ENCODE measurements at places on chromosomes 11 and 22.

- peak; percentile 15 for DNase-seq
Observed at GRCh38 chr11:70755410-70756158, 357.3 kb downstream of the CTTN start.

- DNase-seq: no peak
Observed at GRCh38 chr11:34671946-34672345, 51.1 kb downstream of the EHF start.

DNA sequence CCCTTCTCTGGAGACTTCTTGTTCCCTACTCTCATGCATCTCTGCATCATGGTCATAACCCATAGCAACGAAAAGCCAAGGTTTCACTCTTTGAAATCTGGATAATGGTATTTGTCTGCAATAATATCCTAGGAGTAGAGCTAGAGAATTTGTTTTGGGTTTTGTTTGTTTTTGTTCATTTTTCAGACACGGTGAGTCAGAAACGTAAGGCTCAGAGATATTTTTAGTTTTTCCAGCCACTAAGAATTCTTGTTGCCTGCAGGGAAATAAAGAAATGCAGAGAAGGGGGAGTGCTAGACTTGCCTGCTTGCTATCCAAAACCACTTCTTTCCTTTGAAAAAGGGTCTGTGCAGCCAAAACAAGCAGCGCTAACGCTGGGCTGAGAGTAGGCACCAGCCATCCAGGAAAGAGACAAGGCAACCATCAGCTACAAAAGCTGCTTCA is 26.0 kb downstream of the POU2AF3 start:
- DNase-seq: no peak

GRCh38 chr22:30325065-30325720 is 1.5 kb downstream of the TBC1D10A start:
- DNase-seq: no peak

DNA sequence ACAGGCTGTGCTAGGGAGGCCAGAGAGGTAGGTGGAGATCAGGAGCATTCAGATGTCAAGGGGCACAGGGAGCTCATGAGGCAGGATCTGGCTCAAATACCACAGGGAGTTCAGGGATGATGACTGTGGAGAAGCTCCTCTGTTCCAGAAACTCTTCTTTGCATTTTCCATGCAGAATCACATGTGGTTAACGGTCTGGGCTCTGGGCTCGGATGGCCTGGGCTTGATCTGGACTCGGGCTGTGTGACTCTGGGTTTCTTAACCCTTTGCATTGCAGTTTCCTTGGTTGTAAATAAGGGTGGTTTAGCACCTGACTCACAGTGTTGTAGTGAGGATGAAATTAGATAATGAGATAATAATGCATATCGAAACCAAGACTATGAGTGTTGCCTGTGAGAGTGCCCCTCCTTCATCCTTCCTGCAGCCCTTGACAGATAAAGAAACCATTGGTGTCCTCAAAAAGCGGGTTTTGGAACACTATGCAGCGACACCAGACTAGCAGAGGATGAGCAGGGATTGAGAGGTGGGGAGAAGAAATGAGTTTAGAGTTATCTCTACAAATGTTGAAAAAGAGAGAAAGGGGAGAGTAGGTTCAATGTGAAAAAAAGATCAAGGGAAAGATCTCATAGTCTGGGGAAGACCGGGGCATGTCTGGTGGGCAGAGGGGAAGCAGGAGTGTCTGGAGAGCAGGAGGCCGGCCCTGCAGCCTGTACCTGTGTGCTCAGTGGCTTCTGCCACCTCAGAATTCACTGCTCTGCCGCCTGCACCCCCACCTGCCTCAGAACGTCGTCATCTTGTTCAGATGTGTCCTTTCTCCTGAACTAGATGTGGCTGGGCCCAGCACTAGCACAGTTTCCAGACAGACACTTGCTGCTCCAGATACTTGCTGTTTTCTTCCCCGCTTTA is 197.8 kb upstream of the SORL1-AS1 start:
- no peak for DNase-seq

- no peak for DNase-seq
Observed at GRCh38 chr11:120564573-120565311, 53.2 kb downstream of the GRIK4 start.

DNA sequence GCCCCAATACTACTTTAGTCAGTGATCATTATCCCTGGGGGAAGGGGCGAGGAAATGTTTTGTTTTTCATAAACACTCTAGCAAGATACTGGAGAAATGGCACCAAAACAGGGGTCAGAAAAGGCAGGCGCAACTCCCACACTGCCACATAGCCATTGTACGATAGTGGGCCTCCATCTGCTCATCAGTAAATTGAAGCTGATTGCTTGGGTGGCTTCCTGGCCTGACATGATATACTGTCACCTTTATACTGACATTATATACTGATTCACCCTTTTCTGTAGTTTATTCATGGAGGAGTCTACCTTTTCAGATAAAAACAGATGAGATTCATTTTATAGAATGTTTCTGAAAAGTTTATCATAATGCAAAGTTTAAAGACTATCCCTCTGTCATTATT is 51.6 kb upstream of the CCDC34 start:
- DNase-seq: no peak

- DNase-seq: no peak
Observed at GRCh38 chr11:46920755-46921154, 2.4 kb upstream of the LRP4 start.

GRCh38 chr11:124646148-124646547 is 23.5 kb downstream of the TBRG1 start:
- no peak for DNase-seq

GRCh38 chr11:71301858-71302533 is 49.6 kb upstream of the SHANK2 start:
- no peak for DNase-seq

DNA sequence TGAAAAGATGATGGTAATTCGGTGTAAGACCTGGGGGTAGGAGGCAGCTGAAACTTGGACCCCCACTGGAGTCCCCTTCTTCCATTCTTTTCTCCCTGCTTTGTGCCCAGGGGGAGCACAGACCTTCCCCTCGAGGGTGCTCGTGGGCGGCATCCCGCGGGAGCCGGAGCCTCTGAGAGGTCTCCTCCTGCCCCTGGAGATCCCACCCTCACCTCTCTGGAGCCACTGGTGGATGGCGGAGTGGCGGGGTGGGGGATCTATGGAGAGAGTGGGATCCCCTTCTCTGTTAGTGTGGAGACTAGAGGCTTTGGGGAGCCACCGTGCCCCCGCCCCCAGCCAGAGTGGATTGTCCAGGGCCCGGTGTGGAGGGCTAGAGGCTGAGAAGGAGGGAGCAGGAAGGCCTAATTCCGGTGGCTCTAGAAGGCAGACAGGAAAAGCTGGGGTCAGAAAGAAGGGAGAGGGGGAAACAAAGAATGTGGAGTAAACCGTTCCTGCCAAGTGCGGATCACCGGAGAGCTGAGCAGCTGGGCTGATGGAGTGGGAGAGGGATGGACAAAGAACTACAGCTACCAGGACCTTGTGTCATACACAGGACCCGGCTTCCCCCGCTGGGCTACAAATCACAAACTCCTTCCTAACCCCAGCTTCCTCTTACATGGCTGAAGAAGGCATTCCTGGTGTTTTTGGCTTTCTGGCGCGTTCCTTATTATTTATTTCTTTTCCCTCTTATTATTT is 41.9 kb downstream of the KCNJ1 start:
- no peak for DNase-seq

GRCh38 chr11:207863-208180 is 314 bp downstream of the RIC8A start:
- no peak for DNase-seq

GRCh38 chr22:44645531-44645930 is 56.5 kb upstream of the PRR5 start:
- no peak for DNase-seq

- no peak for DNase-seq
Observed at GRCh38 chr22:39913886-39914285, 13.0 kb downstream of the GRAP2 start.

DNA sequence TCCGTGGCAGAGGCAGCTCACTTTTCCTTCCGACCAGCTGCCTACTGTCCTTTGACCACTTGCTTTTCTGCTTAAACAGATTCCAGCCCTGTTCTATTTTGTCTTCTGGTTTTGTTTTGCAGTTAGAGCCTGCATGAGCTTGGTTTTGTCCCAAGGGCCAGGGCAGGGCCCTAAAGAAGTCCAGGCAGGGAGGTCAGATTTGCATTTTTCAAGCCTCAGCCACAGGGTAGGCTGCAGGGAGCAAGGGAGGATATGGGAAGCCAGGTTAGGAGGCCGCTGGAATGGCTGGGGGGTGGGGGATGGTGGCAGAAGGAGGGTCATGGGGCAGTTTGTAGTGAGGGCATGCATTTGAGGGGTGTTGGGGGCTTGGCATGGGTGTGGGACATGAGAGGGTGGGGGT is 23.1 kb downstream of the FADD start:
- DNase-seq: no peak

DNA sequence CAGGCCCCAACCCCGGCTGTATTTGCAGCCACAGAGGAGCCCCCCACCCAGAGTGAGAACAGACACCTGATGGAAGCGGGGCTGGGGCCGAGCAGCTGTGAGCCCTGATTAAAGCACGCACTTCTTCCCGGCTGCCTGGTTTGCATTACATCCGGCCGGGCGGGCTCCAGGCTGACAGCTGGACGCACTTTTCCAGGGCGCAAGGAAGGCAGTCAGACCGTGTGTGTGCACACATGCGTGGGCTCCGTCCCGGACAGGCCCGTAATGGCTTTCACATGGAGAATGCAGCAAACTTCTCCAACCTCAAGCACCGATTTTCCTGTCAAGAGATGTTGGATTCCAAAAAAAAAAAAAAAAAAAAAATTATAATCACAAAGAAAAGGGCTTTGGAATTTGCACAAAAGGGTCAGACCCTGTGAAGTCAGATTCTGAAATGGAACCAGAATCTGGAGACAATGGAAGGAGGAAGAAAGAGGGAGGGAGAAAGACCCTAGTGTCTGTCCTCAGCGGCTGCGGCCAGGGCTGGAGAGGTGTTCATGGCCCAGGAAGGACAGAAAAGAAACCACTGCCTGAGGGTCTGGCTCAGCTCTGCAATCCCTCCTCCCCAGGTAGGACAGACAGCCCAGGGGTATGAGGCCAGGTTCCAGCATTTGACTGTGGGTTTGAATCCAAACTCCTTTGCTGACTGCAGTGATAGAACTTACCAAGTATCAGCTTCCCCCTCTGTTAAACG is 365.5 kb downstream of the MN1 start:
- no peak for DNase-seq

DNA sequence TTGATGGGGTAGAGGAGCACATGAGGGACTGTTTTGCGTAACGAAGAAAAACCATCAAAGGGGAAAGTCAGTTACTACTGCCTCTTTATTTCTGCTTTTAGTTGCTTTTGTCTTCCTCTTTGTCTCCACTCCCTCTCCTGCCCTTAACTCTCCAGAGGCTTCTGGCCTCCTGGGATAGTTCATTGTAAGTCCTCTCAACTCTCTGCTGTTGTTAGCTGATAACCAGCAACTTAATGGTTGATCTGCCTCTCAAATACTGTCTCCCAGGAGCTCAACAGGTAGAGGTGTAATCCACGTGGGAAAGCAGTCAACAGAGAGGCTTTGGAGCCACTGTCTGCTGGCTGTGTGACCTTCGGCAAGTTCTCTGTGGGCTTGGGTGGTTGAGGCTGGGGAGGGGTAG is 47.3 kb downstream of the CCDC81 start:
- DNase-seq: no peak

- DNase-seq: no peak
Observed at GRCh38 chr11:534396-535209, 773 bp downstream of the HRAS start.

- no peak for DNase-seq
Observed at GRCh38 chr11:120750647-120751549, 239.3 kb downstream of the GRIK4 start.

DNA sequence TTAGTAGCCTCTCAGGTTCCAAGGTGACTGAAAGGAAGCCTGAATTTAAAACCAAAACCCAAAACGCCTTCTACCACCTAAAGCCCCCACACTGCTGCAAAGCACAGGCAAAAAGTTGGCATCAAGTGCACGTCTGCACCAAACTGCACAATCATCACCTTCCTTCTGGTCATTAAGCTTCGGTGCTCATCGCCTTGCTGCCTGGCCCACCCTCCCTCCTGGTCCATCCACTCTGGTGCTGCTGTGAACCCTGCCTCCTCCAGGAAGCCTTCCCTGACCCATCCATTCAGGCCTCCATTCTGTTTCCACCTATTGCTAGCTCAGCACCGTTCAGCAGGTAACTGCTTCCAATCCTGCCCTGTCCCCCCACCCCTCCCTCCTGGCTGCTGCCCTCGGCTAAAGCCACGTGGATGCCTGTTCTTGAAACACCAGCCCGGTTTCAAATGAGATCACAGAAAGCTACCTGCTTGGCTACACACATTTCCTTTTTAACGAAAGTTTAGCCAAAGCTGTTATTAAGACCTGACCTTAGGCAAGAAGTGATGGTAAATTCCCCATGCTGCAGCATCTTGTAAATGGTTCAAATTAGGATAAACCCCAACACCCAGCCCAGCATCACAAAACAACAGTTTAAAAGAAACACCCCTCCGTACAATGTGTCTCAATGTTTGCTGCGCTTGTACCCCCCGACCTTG is 53.8 kb upstream of the CD5 start:
- no peak for DNase-seq

DNA sequence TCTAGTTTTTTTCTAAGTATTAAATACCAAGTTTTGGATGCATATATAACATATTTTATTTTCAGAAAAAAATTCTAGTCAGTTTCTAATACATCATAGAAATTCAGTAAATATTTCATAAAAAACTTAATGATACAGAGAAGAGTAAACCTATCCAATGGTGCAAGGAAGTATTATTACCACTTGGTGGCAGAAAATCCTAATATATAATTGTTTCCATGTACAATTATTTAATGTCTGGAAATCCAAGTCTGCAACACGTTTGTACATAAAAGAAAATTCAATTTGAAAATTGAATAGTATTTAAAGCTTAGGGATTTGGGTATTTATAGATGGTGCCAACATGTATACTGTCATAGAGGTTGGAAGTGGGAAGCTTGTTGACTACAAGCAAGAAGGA is 127.0 kb downstream of the TRPC6 start:
- DNase-seq: no peak
